ENCODE measurements at places on chromosomes 13 and 19. TPM values are rescaled to one million over a fixed set of nuclear protein-coding genes. Genes with fewer than 3 reads are reported as not detected.

Gene LENG9
- 7.0 TPM for total RNA-seq

Gene PALM
- 14.8 TPM for total RNA-seq

Gene SPRED3
- 3.0 TPM for total RNA-seq

Gene KLK15
- total RNA-seq = not detected

Gene PLA2G4C
- 8.5 TPM for total RNA-seq

Measured in A549 treated with Mapracorat at 1 μM for 4 hours (cell line).